Stimulated activated CD4-positive, alpha-beta T cell treated with anti-CD3 and anti-CD28 coated beads, Interleukin-1b, Interleukin-23, amount 100 ng/mL, for 1 hour (primary cell): ENCODE measurements at places on chromosomes 12 and 14.

- DNase-seq = no peak
These were observed 21.0 kb upstream of the CIPC start for GRCh38 chr14:77077040-77077439.

DNA sequence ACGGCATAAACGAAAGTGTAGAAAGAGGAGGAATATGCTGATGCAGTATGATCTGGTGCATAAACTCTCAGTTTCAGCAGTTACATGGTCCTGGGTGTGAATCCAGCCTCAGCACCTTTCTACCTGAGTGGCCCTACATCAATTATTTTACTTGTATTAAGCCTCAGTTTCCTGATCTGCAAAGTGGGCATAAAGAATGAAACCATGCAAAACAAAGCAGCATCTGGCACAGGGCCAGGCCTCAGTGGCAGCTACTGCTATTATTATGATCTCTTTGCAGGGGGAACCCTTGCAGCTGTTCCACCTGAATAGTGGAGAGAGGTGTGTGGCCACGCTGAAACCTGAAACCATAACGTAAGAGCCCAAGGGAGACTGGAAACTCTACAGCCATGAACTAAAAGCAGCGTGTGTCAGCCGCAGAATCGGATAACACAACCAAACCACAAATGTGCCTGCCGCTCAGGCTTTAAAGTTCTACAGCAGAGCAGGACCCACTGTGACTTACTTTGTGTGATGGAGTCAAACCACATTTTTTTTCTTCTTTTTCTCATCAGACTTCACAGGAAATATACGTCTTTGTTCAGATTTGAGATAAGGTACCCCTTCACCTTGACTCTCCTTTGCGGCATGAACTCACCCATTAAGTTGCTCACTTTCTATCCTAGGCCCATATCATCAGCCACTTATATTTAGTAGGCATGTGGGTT lies 29.2 kb upstream of the FOS start:
- DNase-seq = peak; percentile 34

GRCh38 chr14:54252072-54252730 lies 144.6 kb upstream of the CDKN3 start:
- no peak for DNase-seq

GRCh38 chr12:124369827-124370378 lies 75.0 kb downstream of the RFLNA start:
- DNase-seq = no peak

DNA sequence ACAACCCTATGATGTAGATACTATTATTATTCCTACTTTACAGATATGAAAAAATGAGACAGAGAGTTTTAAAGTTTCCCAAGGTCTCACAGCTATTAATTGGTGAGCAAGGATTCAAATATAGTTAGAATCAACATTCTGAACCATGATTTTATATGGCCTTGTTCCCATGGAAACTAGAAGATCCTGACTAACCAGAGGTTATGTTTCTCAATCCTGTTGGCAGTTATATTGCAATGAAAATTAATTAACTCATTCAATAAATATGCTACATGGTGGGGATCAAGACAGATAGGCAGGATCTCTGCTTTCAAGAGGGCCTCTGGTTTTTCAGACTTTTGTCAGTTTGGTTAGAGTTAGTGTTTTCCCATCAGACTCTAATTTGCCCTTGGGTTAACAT lies 9.3 kb upstream of the FUT8 start:
- no peak for DNase-seq

DNA sequence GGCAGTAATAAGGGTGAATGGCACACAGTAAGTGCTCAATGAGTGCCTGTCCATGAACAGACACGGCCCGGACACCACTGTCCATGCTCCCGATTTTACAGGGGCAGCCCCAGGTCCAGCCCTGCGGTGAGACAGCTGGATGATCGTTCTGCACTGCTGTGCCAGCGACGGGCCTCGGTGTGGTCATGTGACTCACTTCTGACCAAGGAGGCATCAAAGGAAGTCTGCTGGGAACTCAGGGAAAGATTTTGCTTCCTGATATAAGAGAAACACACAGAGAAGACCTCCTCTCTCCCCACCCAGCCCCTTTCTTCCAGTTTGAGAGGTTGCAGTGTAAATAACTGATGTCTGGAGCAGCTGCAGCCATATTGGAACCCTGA lies 126.6 kb downstream of the SCARB1 start:
- no peak for DNase-seq

DNA sequence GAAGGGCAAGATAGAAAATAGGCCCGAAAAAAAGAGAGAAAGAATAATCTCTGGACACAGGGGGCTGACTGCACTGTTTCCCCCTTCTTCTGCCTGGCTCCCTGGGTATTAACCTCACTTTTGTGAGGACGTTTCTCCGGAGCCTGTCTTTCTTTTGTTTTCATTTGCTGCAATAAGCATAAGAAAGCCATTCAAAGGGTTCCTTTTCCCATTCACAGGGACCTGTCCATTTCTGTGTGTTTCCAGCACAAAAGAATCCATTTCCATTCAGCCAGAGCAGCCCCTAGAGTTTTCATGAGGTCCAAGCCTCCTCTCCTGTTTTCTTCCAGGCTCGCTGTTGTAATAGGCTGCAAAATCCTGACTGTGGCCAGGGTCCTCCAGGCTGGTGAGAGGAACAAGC lies 16.8 kb downstream of the PLXNC1 start:
- DNase-seq = no peak

GRCh38 chr12:11929714-11930113 lies 141.0 kb upstream of the BCL2L14 start:
- DNase-seq = no peak

DNA sequence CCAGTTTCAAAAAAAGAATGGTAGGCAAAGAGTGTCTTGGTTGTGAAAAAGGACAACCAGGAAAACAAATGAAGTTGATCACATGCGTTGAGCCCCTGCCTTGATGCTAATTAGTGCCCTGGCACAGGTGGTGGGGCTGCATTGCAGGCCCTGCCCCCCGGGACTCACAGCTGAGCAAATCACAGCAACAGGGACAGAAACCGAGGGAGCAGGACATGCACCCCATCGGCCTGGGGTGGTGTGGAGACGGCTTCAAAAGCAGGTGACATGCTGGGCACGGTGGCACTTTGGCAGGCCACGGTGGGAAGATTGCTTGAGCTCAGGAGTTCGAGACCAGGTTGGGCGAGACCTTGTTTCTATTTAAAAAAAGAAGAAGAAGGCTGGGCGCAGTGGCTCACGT lies 1.1 kb upstream of the PAPLN start:
- DNase-seq = no peak

DNA sequence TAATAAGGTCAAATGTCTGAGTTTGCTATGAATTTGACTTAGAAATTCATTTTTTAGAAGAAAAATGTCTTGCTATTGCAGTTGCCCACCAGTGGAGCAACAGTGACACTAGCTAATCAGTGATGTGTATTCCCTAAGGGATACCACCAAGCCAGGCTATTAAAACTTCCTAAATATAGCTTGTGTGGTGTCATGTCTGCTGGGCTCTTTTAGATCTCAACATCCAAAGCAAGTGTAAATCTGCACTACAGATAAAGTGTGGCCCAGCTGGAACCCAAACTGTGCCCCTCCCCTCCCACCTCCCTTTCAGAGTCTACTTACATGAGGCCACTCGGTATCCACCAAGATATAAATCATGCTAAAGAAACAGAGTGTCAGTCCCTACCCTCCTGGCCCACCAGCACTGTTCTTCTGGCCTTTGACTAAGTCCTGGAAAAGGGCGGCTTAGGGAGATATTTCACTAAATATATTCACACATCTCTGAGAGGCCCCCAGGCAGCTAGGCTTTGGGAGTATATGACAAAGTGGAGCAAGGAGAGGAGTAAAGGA lies 53.8 kb downstream of the SLC35F4 start:
- no peak for DNase-seq

DNA sequence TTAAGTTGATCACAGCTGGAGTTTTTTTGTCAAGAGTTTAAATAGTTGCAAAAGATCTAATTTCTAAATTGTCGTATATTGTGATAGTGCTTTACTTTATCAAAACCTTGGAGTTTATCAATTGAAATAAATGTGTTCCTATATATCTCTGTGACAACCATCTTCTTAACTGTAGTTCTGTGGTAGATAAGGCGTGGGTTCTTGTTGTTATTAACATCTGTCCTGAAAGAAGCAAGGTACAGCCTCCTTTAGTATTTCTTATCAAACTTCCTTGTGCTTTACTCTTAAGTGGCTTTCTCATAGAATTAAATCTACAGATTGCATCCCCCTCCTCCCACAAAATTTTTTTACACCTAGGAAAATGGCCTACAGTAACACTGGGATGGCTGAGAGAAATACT lies 7.3 kb downstream of the SCYL2 start:
- DNase-seq = no peak

DNA sequence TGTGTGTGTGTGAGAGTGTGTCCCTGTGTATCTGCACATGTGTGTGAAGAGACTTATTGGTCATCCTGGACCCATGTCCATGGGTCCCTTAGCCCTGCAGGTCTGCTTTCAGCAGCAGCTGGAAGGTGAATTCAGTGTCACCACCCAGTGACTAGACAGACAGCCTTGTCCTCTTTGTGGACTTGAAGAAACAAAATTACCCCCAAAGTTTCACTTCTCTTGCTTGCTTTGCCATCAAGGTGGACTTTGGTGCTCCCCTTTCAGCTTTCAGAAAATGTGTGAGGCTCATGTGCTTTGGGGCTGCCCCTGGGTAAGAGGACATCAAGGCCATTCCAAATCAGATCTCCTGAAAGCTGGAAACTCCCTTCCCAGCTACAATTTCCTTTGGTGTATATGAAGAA lies 1063.8 kb downstream of the BCL11B start:
- DNase-seq = no peak

DNA sequence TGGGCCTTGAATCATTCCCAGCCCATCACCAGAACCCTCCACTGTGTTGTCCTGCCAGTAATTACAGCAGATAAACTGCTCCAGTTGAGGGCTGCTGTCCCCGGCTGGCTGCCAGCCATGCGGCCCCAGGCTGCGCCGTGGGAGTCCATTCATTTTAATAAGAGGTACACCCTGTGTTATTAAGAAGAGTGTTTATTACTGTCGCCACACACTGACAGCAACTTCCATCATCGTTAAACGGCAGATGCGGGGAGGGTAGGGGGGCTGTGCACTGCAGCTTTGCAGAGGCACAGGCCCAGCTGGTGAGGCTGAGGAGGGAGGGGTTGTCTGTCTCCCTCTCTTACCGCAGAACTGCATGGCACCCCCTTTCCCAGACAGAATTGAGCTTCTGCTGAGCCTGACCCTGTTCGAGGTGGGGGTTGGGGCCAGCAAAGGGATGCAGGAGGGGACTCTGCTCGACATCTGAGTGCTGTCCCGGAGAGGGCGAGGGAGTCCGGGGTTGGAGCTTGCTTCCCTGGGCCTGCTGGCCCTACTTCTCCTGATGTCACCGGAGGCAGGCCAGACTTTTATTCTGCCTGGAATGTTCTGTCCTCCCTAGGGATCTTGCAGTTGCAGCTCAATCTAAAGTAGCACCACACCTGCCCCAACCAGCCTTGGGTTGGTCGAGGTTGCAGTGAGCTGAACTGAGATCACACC lies 33.8 kb upstream of the GPATCH2L start:
- DNase-seq = no peak

DNA sequence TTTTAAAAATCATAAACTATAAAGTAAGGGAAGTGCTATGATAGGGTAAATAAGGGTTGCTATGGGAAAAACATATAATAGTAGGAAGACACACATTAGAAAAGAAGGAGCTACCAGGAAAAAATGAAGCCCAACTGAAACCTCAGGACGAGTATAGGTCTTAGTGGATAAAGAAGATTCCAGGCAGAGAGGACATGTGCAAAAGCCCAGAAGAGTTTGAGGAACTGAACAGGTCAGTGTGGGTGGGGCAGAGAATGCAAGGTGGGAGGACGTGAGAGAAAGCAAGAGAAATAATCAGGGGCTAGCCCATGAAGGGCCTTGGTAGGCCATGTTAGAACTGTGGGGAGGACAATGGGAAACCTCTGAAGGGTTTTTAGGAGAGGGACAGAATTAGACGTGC lies 109.5 kb downstream of the DENND5B start:
- no peak for DNase-seq

DNA sequence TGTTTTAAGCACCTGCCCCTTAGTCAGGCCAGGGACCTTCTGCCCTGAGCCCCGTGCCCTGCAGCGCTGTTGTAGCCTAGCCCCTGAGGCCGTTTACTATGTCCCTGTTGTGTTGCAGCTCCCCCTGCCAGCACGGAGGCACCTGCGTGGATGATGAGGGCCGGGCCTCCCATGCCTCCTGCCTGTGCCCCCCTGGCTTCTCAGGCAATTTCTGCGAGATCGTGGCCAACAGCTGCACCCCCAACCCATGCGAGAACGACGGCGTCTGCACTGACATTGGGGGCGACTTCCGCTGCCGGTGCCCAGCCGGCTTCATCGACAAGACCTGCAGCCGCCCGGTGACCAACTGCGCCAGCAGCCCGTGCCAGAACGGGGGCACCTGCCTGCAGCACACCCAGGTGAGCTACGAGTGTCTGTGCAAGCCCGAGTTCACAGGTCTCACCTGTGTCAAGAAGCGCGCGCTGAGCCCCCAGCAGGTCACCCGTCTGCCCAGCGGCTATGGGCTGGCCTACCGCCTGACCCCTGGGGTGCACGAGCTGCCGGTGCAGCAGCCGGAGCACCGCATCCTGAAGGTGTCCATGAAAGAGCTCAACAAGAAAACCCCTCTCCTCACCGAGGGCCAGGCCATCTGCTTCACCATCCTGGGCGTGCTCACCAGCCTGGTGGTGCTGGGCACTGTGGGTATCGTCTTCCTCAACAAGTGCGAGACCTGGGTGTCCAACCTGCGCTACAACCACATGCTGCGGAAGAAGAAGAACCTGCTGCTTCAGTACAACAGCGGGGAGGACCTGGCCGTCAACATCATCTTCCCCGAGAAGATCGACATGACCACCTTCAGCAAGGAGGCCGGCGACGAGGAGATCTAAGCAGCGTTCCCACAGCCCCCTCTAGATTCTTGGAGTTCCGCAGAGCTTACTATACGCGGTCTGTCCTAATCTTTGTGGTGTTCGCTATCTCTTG lies 7.6 kb downstream of the DLK1 start:
- DNase-seq = no peak

DNA sequence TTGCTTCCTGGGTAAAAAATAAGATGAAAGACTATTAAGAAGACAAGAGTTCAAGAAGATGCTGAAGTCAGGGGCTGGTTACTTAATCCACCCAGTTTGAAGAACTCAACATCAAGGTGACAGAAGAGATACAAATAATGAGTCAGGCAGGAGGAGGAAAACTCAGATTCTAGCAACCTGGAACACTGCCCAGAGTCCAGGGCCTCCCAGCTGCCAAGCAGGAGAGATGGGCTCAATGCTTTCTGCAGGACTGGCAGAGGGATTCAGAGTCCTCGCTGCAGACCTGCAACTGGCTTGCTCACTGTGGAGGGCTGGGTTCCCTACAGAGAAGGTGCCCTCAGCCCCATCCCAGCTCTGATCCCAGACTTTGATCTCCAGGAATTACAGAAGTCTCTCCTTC lies 28.6 kb upstream of the CEBPE start:
- DNase-seq = no peak

DNA sequence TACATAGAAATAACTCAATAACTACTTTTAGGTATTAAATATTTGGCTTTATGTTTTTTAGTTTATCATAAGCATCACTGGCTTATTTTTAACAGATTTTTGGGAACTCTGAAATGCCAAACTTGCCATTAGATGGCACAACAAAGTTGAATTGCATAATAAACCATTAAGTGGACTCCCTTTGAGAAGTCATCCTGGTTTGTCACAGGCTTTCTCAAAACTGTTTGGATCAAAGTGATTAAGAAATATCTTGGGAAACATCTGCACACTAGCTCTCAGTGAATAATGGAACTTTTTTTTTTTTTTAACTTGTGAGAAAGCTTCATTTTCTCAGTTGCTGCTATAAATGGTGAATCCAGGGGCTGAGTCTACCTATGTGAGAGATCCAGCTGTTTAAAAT lies 4.3 kb downstream of the SLC16A7 start:
- DNase-seq = no peak

GRCh38 chr12:122964439-122965257 lies 1.6 kb downstream of the ABCB9 start:
- no peak for DNase-seq
